ENCODE measurements at places on chromosomes 1 and 21. TPM values are rescaled to one million over a fixed set of nuclear protein-coding genes. Genes with fewer than 3 reads are reported as not detected.

DNA sequence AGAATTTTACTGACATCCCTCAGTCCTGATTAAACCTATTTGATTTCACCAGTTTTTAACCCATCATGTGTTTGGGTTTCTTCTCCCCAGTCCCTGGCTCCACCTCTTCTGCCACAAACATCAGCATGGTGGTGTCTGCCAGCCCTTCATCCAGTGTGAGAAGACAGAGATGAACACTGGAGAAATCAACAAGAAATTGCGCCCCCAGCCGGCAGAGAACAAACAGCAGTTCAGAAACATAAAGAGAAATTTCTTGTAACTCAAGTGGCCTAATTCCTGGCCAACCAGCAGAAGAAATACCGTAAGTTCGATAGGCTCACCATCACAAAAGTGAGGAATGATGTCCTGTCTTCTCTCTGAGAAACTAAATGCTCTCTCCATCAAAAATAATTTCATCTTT is 18.3 kb downstream of the S100A11 start:
- DNase-seq = no peak

- DNase-seq = no peak
Measured at GRCh38 chr1:2312160-2312514, 79.2 kb downstream of the MORN1 start.

DNA sequence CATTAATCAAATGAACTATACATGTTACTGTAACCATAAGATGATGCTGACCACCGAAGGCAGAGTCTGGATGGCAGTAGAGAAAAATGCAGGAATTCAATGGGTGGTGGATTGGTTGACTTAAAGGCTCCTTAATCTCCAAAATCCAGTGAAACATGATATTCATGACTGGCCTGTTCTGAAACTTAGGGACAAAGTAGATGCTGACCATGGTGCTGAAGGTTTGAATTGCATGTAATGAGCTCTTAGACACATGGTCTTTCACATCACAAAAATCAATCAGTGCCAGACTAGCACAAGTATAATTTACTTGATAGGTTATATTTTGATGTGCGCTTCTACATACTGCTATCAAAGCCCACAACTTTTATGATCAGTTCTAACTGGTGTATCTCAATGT is 30.9 kb upstream of the NTMT2 start:
- no peak for DNase-seq

GRCh38 chr1:114755006-114755931 is 2.5 kb downstream of the CSDE1 start:
- no peak for DNase-seq

GRCh38 chr1:23561076-23561812 is 1.9 kb upstream of the ID3 start:
- DNase-seq = no peak

- DNase-seq = no peak
Measured at GRCh38 chr1:41358131-41359021, 2.9 kb upstream of the FOXO6 start.

DNA sequence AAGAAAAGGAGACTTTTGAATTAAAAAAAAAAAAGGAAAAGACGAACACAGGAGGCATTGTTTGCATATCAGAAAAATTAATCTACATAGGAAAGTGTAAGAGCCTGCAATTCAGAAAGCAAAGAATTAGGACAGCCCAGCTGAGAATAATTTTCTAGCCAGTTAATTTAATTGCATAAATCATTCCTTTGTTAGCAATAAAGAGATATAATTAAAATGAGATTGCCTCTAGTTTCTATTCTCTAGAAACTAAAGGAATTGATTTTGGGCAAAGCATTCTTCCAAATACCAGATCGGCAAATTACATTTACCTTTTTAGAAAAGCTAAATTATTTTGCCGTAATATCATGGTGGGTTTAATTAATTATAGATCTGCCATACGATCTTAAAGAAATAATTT is 46.0 kb downstream of the NUF2 start:
- DNase-seq = no peak

DNA sequence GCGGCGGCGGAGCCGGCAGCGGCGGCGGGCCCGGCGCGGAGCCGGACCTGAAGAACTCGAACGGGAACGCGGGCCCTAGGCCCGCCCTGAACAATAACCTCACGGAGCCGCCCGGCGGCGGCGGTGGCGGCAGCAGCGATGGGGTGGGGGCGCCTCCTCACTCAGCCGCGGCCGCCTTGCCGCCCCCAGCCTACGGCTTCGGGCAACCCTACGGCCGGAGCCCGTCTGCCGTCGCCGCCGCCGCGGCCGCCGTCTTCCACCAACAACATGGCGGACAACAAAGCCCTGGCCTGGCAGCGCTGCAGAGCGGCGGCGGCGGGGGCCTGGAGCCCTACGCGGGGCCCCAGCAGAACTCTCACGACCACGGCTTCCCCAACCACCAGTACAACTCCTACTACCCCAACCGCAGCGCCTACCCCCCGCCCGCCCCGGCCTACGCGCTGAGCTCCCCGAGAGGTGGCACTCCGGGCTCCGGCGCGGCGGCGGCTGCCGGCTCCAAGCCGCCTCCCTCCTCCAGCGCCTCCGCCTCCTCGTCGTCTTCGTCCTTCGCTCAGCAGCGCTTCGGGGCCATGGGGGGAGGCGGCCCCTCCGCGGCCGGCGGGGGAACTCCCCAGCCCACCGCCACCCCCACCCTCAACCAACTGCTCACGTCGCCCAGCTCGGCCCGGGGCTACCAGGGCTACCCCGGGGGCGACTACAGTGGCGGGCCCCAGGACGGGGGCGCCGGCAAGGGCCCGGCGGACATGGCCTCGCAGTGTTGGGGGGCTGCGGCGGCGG is 1.0 kb downstream of the ARID1A start:
- DNase-seq = no peak

DNA sequence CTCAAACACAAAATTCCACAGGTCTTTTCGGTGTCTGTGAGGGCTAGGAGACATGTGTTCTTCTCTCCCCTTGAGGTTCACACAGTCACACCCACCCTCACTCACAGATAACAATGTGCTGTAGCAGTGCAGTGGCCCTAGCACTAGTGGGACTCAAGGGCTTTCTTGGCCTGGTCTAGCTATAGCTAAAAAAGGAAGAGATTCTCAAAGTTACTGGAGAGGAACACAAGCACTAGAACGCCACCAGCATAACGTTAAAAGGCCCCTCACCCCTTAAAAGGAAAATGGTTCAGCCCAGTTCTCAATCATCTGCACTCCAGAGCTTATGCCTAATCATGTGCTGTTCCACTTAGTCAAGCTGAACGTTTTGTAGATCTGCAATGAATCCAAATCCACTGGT is 39.5 kb downstream of the RGS8 start:
- DNase-seq = no peak

GRCh38 chr1:246801241-246802020 is 77.2 kb downstream of the SCCPDH start:
- DNase-seq = no peak

GJC2 gene
- total RNA-seq = 5.4 TPM

NFASC gene
- 44.0 TPM for total RNA-seq

GRCh38 chr1:153404768-153405167 is 11.6 kb upstream of the S100A7A start:
- DNase-seq = no peak

DNA sequence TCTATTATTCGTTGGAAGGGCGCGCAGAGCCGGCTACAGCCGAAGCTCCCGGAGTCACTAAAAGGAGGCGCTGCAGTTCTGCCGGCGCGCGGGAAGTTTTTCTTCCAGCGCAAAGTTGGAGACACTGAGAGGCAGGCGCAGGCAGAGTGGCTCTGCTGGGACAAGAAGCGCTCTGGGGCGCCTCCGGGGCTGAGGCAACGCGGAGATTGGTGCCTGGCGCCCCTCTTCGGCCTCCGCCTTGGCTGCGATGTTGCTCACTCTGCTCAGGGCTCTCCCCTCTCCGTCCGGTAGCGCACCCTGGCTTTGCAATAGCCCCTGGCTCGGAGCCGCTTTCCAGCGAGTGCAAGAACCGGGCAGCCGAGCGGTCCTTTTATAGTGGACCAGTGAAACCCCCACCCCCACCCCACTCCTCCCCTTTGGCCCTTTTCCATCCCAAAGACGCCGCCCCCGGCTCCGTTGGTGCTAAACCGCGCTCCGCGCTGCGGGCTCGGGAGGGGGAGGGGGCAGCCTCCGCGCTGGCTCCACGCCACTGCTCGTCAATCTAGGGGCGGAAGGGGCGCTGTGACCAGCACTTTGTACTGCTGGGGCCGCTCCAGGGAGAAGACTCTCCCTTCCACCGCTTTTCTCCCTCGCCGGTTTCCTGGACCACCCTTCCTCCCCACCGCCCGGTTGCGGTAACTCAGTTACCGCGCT is at the start of gene ADAMTS1:
Gene ADAMTS1 (minus strand): TSS at position 344 of the 693 bp plus-strand sequence. CDS start 455 bp downstream, outside the sequence.
- DNase-seq = peak; percentile 97

SUCO gene
- 7.8 TPM for total RNA-seq

DNA sequence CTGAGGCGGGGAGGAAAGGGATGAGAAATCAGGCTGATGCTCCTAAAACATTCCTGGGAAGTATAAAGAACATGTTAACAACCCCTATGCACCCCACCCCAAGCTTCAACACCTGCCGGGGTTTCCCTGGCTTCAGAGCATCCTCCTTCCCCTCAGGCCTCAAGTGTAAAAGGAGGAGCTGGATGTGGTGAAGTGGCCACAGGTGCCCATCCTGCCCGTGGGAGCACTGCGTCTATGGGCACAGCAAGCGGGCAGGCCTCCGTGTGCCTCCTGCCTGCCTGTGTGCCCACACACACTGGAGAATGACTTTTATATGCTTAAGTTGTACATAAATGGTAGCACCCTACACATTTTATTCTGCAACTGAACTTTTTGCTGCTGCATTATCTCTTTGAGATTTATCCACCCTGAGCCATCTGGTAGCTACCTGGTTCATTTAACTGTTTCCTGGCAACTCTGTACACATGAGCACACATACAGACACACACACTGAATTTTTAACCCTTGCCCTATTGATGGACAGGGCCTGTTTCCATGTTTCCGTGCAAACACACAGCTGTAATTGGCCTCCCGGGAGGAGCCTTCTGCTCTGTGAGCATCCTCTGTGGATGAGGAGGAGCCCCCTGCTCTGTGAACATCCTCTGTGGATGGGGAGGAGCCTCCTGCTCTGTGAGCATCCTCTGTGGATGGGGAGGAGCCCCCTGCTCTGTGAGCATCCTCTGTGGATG is 13.4 kb upstream of the FTCD start:
- DNase-seq = no peak

GRCh38 chr1:37305841-37306240 is 168.5 kb upstream of the ZC3H12A start:
- DNase-seq = no peak
